ENCODE measurements at places on chromosomes 11 and 22.
A peak's percentile ranks its signal among the peaks of the same experiment; 100 is the strongest.

GRCh38 chr11:105357146-105357545 is 217.6 kb upstream of the CARD18 start:
- DNase-seq, result no peak

- no peak for DNase-seq
Measured at GRCh38 chr11:29751618-29752017, 265.2 kb downstream of the KCNA4 start.

DNA sequence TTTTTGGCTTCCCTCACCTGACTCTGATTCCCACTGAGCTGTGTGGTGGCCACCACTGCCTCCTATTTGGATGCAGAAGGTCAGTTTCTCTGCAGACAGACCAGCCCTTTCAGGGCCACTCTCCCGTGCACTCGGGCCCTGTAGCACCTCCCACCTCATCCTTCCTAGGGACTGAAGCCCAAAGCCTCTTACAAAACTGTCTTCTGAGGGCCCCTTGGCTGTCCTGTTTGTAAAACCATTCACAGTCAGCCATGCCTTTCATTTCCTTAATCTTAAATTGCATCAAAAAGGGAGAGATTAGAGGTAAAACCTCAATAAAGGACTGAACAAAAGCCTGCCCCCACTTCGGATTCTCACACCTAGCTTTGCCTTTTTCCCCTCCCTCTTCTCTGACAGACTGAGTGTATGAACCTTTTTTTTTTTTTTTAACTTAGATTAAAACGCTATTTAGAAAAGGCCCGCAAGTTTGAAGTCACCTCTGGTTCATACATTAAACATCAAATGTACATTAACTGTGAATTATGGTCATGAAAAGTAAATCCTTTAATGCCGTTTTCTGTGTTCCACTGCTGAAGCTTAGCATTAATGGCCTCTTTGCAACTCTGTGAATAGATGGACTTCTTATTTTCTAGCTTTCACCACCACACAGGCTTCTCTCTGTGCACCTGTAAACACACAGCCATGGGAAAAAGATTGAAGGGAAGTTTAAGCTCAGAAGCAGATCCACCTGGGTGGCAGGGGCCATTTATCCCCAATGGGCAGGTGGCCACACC is 247.2 kb upstream of the CADM1 start:
- no peak for DNase-seq

GRCh38 chr22:45692549-45692948 is 20.9 kb downstream of the ATXN10 start:
- DNase-seq, result no peak

DNA sequence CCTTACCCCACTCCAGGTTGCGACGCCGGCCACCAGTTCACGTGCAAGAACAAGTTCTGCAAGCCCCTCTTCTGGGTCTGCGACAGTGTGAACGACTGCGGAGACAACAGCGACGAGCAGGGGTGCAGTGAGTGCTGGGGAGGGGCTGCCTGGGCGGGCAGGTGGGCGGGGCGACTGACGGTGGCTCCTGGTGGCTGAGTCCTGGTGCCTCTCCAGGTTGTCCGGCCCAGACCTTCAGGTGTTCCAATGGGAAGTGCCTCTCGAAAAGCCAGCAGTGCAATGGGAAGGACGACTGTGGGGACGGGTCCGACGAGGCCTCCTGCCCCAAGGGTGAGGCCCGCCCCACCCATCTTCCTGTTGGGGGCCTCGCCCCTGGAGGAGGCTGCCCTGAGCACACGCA is 38.7 kb downstream of the ST14 start:
- no peak for DNase-seq

- no peak for DNase-seq
Measured at GRCh38 chr11:2726964-2727363, 27.2 kb upstream of the KCNQ1OT1 start.

- DNase-seq, result no peak
Measured at GRCh38 chr11:29200791-29201562, 815.9 kb downstream of the KCNA4 start.

GRCh38 chr22:44736581-44737405 is 15.6 kb upstream of the ARHGAP8 start:
- DNase-seq, result no peak

DNA sequence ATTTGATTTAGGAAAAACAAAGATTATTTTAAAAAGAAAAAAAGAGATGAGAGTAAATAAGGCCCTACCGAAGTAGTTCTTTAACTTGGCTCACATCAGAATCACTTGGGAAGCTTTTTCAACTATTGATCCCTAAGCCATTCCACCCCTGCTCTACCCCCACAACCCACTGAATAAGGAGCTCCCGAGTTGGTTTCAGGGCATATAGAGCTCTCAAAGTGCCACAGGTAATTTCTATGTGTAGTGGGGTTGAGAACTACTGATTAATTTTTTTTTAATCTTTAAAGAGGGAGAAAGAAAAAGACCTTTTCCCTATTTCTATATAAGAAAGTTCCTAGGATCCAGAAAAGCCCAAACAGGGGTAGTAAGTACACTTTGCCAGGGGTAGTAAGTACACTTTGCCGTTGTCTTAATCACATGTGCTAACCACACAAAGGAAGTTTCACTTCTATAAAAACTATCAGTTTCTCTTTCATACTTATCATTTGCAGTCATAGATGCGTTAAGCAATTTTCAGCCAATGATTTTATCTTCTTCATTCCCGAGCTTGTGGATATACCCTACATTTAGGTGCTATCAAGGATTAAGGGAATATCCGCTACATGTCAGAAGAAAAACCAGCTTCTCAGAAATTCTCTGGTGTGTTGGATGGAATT is 108.4 kb upstream of the ZC3H12C start:
- DNase-seq, result no peak

DNA sequence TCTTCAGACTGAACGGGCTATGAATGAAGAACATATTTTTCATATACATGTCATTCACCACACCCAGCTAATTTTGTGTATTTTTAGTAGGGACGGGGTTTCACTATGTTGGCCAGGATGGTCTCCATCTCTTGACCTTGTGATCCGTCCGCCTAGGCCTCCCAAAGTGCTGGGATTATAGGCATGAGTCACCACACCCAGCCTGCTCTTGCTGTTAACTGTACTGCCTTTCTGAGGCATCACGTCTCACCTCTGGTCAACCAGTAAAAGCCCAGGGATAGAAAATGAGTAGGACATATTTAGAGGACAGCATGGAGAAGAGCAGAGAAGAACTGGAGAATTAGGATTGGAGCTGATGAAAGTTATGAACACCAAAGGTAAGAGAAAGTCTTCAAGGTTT is 55.6 kb downstream of the APOL3 start:
- no peak for DNase-seq

DNA sequence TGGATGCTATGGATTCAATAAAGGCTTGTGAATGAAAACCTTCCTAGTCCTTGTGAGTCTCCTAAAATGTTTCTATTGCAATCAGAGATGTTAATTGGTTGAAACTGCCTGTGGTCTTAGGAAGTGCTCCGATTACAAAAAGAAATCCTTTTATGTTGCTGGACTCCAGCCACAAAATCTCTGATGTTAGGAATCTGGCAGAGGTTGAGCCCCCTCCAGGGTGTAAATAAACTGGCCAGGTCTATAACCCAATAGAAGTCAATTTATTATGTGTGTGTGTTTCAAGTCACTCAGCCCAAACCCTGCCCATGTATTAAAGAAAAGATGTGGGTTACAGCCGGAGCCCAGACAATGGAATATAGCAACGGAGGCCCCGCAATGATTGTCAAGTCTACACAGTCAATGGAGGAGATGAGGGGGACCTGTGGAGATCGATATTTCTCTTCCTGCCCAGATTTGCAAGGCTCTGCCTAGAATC is 218.1 kb upstream of the SORL1-AS1 start:
- DNase-seq, result no peak

GRCh38 chr22:39960791-39961746 is 872 bp downstream of the TMA7B start:
- peak; percentile 83 for DNase-seq
